Midbrain (tissue), 1 donor: ENCODE measurements at places on chromosomes 3 and 15.

GRCh38 chr3:101329016-101329673, 8.8 kb upstream of the IMPG2 start:
- no peak for DNase-seq

- DNase-seq, result no peak
Observed at GRCh38 chr3:65877160-65877559, 161.6 kb downstream of the MAGI1 start.

DNA sequence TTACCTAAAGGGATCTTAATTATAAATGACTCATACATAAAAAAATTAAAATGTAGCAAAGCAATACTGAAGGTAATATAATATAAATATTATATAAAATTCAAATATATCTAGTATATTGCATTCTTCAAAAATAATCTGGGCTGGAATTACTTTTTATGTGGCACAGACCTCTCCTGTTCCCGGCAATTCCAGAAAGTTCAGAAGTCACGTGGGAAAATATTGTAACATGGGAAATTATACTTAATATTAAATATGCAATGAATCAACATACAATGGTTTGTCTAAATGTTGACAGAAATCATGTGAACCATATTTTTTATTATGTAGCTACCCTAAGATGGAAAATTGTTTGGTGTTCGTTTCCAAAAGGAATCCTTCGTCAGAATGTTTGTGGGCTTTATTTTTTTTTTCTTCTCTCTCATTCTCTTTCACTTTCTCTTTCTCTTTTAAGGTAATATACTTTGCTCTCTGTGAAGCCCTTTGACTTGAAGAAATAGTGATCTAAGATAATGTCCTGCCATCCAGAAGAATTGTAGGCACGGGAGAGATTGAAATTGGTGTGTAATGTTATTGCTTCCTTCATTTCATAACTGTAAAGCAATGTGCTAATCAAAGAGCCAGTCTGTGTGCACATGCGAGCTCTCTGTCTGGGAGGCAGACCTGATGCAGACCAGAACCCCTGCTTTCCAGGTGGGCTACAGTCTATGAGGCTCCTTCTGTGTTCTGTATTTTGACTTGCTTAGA, 559.4 kb downstream of the NR2F2 start:
- DNase-seq, result no peak

DNA sequence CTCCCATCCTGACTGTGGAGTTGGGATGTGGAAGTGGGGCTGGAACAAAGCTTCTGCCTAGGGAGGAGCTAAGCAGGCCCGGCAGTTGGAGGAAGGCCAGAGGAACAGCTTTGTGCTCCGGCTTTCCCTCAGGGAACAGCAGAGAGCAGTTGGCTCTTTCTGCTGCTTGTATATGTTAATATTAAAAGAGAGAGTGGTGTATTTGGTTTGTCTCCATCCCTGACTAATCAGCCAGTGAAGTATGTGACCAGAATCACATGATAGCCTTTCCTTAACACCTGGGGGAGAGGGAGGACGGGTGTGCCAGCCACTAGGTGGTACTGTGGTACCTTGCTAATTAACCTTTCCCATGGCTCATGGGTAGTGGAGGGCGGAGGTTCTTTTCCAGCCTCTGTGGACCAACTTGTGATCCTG, 10.0 kb downstream of the EIF2B5 start:
- peak; percentile 30 for DNase-seq

DNA sequence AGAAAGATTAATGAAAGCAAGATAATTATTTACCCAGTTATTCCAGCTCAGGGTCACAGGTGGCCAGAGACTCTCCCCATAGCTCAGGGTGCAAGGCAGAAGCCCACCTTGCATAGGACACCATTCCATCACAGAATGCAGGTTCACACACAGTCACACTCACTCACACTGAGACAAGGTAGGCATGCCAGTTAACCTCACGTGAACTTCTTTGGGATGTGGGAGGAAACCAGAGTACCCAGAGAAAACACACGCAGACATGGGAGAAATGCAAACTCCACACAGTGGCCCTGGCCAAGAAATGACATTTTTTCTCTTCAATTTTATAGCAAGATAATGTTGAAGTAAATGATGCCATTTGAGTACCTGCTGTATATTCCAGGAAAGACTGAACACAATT, 106.7 kb downstream of the ZNF385D start:
- DNase-seq, result no peak

DNA sequence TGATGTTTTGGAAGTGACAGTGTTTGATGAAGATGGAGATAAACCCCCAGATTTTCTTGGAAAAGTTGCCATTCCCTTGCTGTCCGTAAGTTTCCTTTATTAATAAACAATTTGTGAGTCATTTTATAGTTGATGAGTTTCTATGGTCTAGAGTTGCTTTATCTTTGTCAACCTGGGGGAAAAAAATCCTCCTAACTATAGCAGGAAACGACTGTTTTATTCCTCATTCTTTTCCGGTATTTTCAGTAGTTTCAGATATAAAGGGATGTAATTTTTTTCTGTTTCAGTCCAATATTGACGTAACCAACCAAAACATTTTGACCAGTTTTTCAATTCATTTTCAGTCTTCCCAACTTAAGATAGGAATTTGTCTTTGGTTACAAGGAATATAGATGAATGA, 154.1 kb downstream of the MCTP2 start:
- DNase-seq, result no peak

GRCh38 chr3:147246906-147247305, 159.4 kb downstream of the ZIC4 start:
- DNase-seq, result no peak

- peak; percentile 1 for DNase-seq
Observed at GRCh38 chr3:25843332-25843731, 53.4 kb downstream of the OXSM start.

- no peak for DNase-seq
Observed at GRCh38 chr3:72187131-72187530, 402.2 kb upstream of the PROK2 start.

- DNase-seq, result no peak
Observed at GRCh38 chr3:67649681-67650080, 4.7 kb downstream of the SUCLG2 start.

GRCh38 chr15:29130476-29130875, 139.1 kb downstream of the NSMCE3 start:
- no peak for DNase-seq

GRCh38 chr3:181417748-181418147, 294.0 kb upstream of the SOX2 start:
- DNase-seq, result peak; percentile 65

DNA sequence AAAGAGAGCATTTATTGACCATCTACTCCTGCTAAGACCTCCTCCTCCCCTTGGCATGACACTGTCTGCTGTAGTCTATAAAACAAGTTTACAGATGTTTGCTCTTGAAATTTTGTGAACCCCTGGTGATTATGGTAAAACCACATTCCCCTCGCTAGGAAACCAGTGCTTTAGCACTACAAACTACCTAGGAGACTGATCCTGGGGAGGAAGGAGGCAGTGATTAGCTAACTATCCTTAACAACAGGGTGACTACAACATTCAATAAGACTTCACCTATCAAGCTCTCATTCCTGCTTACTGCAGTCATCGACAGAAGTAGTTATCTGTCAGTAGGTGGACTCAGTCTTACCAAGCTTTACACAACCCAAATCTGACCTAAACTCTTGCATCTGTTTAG, 371.3 kb downstream of the TUSC7 start:
- DNase-seq, result no peak

DNA sequence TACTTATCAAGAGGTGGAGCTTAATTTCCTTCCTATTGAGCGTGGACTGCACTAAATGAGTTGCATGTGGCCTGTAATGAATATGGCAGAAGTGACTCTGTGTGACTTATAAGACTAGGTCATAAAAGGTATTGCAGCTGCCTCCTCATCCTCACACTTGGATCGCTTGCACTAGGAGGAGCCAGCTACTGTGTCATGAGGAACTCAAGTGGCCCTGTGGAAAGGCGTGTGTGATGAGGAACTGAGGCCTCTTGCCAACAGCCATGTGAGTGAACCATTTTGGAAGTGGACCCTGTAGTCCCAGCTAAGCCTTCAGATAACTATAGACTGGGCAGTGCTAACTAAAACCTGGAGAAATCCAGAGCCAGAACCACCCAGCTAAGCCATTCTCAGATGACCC, 7.1 kb upstream of the SLC30A4 start:
- DNase-seq, result no peak

DNA sequence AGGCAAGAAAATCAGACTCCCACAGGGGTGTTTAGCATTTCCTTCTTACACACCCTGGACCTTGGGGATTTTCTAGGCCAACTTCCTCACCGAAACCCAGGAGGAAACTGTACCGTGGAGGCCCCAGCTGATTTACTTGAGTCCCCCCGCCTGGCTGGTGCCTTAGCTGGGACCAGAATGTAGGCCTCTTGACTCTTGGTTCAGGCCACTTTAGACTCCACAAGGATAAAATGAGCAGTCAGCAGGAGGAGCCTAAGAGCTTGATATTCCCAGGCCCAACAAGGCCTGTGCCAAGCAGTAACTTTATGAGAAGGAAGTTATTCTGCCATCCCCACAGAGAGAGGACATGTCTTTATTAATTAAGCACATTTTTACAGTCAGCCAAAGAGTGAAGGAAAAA, 4.6 kb upstream of the APBA2 start:
- DNase-seq, result no peak

- no peak for DNase-seq
Observed at GRCh38 chr3:37458162-37459120, 284.1 kb upstream of the LRRFIP2 start.

DNA sequence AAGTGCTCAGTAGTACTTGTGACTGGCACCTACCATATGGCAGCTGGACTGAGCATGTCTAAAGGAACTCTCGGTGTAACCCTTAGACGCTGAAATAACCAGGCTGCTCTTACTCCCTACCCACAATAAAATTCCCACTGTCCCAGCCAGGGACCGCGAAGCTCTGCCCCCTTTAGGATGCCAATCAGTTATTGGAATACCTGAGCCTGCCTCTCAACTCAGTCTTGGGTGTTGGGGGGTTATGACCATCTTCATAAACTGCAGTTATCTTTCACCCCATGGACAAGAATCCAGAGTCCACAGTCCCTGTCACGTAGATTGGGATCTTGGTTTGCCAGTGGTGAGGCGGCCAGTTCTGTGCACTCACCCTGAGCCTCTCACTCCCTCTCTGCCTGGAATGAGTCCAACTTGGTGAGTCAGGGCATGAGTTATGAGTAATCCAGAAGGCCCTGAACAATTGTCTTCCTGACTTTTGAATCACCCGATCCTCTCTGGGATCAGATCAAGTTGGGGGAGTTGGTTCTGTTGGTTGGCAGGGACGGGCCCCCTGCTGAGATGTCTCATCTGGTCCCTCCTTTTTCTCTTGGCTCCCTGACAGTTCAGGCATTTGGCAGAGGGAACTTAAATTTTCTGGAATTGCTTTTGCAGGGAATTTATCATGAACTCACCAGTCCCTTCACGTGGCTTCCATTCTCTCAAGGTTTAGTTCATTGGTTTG, 120.1 kb upstream of the UBE2E1 start:
- DNase-seq, result no peak

DNA sequence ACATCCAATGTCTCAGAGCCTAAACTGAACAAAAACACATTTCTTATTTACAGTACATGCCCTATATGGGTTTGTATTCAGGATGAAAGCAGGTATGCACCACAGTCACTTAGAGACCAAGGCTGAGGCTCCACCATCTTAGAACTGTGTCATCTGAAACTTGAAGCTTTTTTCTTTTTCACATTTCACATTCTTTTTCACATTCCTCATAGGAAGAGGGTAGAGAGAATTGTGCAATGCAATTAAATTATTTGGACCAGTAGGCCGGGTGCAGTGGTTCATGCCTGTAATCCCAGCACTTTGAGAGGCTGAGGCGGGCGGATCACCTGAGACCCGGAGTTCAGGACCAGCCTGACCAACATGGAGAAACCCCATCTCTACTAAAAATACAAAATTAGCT, 591.0 kb downstream of the MECOM start:
- DNase-seq, result no peak

DNA sequence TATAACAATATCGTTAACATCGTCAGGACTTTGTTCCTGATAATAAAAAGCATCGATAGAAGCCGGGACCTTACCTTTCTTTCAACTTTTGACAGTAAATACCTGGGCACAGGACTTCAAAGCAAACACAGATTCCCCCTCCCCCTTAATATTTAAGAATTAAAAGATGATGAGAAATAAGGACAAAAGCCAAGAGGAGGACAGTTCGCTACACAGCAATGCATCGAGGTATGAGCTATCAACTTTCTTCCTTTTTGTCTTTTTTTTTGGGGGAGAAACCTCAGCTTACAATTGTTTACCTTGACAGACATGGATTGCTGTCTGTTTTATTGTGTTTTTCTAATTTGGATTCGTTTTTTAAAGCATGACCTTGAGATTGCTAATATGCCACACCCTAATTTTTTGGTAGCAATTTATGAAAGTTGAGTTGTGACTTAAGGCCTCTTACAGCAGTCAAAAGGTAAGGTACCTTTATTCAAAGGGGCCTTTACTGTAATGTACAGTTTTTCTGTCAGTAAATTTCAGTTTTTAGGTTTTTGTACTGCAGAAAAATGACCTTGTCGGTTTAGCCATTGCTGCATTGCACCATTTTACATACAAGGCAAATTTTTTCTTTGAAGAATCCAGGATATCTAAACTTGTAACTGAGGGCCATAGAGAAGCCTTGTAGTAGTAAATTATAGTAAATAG, 1.1 kb downstream of the CHD2 start:
- no peak for DNase-seq

GRCh38 chr3:120796976-120797375, 54.4 kb downstream of the GTF2E1 start:
- DNase-seq, result no peak

GRCh38 chr15:64112904-64113303, 17.1 kb downstream of the SNX1 start:
- DNase-seq, result no peak

DNA sequence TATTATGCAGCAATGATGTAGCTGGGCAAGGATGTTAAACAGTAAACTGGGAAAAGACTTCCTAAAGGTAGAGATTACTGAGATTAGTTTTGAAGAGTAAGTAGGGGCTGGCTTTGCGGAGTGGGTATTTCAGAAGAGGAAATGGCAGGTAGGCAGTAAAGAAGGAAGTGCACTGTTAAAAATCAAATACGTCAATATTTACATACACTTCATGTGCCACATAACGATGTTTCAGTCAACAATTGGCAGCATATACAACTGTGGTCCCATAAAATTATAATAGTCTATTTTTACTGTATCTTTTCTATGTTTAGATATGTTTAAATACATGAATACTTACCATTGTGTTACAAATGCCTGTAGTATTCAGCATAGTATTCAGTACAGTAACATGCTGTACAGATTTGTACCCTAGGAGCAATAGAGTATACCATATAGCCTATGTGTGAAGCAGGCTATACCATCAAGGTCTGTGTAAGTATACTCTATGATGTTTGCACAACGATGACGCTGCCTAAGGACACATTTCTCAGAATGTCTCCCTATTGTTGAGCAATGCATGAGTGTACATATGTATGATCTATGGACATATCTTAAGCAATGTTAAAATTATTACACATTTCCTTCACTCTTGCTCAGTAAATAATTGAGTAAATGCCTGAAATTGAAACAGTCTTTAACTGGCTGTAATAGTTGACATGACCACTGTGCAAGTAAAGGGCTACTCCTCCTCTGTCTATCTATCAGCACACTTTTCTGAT, 196.7 kb downstream of the ISL2 start:
- DNase-seq, result no peak

- no peak for DNase-seq
Observed at GRCh38 chr3:63976872-63977200, 46.5 kb downstream of the PSMD6 start.

GRCh38 chr3:59816312-59816711, 766.5 kb upstream of the CFAP20DC start:
- DNase-seq, result no peak

GRCh38 chr15:40823572-40824343, 4.8 kb downstream of the PPP1R14D start:
- DNase-seq, result no peak

- no peak for DNase-seq
Observed at GRCh38 chr15:43196760-43197548, 11.8 kb downstream of the CCNDBP1 start.
